ENCODE measurements at places on chromosomes 7 and 10. TPM values are rescaled to one million over a fixed set of nuclear protein-coding genes. Genes with fewer than 3 reads are reported as not detected.

GRCh38 chr7:36949711-36950600, 225.7 kb upstream of the AOAH start:
- H3K27ac ChIP-seq = no peak overlapping the region
- H3K4me1 ChIP-seq = peaks cover 28% of the 10 kb centered on the region
- H3K36me3 ChIP-seq = no peaks in the 10 kb centered on the region
- no peaks in the 10 kb centered on the region for H3K27me3 ChIP-seq
- no peak for DNase-seq

DNA sequence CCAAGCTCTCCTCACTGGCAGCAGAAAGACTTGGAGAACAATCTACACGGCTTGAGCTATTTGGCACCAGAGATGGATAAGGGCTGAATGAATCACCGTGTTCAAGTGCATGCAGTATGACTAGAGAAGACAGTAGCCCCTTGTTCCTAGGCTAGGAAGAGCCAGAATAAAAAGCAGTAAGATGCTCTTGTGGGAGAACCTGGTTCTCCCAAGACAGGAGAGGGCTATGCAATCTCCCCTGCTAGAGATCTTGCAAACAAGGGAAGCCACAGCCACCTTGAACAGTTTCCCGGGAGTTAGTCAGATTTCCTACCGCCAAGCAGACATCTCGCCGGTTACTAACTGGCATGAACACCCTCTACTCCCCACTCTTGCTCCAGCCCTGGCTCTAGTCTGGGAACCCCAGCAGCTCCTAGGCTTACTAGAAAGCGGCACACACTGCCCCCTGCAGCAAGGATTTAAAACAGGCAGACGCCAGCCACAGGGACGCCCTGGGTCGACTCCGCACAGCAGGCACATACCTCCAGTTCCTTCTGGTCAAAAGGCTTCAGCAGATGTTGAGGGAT, 107.3 kb downstream of the SMURF1 start:
- H3K27me3 ChIP-seq = no peaks in the 10 kb centered on the region
- H3K4me3 ChIP-seq = no peak overlapping the region
- peak; percentile 37 for DNase-seq

MGAM2 gene
- total RNA-seq = 1.2 TPM

DNA sequence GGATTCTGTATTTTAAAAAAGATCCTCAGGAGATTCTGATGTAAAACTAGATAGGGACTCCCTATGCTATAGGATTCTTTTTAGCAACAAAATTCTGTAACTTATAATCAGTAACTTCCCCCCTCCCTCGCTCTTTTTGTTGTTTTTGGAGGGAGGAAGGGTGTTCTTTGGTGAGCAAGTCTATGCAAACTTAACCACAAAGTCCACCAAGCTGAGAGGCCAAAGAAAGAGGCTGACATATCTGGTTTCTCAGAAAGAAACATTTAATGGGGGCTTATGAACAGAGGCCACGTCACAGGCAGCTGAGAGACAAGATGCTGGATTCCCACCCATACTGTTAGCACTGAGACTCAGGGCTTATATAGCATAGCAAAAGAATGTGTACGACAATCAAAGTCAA, 14.3 kb upstream of the ABCB5 start:
- no peak for DNase-seq
- no peaks in the 10 kb centered on the region for H3K27me3 ChIP-seq
- H3K4me3 ChIP-seq = no peak overlapping the region

AKR1D1 gene
- not detected for total RNA-seq

DNA sequence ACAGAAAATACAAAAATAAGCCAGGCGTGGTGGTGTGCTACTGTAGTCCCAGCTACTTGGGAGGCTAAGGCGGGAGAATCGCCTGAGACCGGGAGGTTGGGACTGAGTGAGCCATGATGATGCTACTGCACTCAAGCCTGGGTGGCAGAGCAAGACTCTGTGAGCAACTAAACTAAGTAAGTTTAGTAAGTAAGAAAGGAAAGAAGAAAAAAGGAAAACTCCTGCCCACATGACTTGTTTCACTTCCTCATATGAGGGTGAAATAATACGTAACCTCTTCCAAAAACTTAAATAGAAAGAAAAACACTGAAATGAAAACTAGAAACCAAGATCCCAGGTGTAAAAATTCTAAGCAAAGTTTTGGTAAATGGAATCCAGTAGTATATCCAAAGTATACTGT, 79.6 kb downstream of the LARP4B start:
- no peaks in the 10 kb centered on the region for H3K4me1 ChIP-seq
- H3K4me3 ChIP-seq = no peak overlapping the region
- no peaks in the 10 kb centered on the region for H3K27me3 ChIP-seq
- no peak overlapping the region for H3K27ac ChIP-seq

DNA sequence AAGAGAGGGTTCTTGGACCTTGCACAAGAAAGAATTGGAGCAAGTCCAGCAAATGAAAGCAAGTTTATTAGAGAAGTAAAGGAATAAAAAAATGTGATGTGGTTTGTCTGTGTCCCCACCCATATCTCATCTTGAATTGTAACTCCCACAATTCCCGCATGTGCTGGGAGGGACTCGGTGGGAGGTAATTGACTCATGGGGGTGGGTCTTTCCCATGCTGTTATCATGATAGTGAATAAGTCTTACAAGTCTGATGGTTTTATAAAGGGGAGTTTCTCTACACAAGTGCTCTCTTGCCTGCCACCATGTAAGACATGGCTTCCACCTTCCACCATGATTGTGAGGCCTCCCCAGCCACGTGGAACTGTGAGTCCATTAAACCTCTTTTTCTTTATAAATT, 39.2 kb upstream of the FZD9 start:
- no peaks in the 10 kb centered on the region for H3K27me3 ChIP-seq
- H3K4me1 ChIP-seq = no peaks in the 10 kb centered on the region
- H3K36me3 ChIP-seq = no peaks in the 10 kb centered on the region
- no peak overlapping the region for H3K4me3 ChIP-seq
- no peak overlapping the region for H3K27ac ChIP-seq
- no peak for DNase-seq

DNA sequence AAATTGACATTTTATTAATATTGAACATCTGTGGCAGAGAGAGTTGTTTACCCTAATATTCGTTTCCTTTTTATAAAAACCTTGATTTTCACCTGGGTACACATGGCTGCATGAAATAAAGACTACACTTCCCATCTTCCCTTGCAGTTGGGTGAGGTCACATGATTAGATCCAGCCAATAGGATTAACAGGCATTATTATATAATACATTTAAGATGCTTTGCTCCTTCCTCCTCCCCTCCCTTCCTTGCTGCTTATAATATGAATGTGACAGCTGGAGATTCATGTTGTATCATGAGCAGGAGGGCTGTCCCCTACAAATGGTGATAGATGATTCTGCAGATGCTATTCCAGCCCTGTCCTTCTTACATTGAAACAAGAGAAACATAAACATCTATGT, 146.6 kb downstream of the SH2D4B start:
- no peaks in the 10 kb centered on the region for H3K27me3 ChIP-seq
- H3K36me3 ChIP-seq = no peaks in the 10 kb centered on the region

- DNase-seq = peak; percentile 62
- H3K36me3 ChIP-seq = no peaks in the 10 kb centered on the region
- peaks cover 9% of the 10 kb centered on the region for H3K4me1 ChIP-seq
- H3K4me3 ChIP-seq = no peak overlapping the region
- no peak overlapping the region for H3K27ac ChIP-seq
- H3K27me3 ChIP-seq = no peaks in the 10 kb centered on the region
These were observed 50.3 kb downstream of the HIP1 start for GRCh38 chr7:75688200-75689136.

GRCh38 chr7:41984888-41985287, 252.1 kb downstream of the GLI3 start:
- H3K4me1 ChIP-seq = no peaks in the 10 kb centered on the region
- H3K4me3 ChIP-seq = no peak overlapping the region
- no peak overlapping the region for H3K27ac ChIP-seq
- no peak for DNase-seq
- no peaks in the 10 kb centered on the region for H3K36me3 ChIP-seq
- H3K27me3 ChIP-seq = no peaks in the 10 kb centered on the region

SNX10 gene
- not detected for total RNA-seq

Data from stomach (tissue), 19 donors.